ENCODE measurements at places on chromosomes 2 and 18.
A peak's percentile ranks its signal among the peaks of the same experiment; 100 is the strongest.

GRCh38 chr2:152037743-152038435 is 61.0 kb downstream of the CACNB4 start:
- no peak for DNase-seq

DNA sequence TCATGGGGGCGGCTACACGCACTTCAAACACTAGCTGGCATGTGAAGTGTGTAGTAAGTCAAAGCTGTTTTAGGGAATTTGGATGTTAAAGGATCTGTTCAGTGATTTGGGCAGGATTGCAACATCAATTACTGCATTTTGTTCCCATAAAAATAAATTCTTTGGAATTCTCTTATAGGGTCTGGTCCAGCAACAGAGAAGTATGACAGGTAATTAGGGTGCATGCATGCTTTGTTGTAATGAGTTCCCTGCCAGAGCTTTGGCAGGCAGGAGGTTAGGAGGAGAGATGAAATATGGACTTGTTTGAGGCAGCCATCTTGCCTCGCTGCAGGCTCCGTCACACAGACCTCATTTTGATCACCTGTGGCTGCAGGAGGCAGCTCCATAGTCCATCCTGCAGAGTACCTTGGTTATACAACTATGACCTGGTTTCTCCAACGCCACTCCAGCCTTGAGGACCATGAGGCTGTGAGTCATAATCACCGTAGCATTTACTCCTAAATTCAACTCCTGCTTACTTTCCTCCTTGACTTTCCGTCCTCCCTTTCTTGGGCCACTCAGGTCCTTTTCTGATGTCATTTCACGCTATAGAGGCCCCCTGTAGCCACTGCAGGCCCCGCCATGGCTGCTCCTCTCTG is 26.5 kb upstream of the EML4 start:
- DNase-seq: no peak

DNA sequence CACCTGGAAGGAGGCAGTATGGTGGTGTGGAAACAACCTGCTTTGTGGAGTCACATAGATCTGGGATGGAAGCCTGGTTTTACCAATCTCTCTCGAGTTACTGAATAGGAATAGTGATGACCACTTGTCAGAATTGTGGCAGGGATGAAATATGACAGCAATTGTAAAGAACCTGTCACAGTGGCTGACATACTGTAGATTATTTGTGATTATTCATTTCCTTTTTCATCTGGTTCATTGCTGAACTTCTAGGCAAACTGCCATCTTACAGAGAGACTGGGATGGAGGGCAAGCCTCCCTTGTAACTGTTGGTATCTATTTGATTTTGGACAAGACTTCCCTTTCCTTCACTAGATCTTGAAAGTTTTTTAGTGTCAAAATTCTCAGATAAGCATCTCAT is 42.0 kb downstream of the FMNL2 start:
- no peak for DNase-seq

DNA sequence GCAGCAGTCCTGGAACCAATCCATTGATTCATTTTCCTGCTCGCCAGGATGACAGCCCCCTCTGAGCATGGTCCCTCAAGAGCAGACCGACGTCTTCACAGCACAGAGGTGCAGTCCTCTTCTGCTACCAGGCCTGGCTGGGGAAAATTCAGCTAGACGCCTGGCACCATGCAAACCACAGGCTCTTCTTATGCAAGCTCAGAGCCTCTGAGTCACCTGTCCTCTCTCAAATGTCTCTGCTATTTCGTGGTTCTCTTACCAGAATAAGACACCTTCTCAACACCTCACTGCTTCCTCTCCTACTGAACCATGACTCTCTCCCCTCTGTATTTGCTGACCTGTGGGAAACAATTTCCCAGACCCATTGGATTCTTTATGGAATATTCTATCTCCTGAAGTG is 79.8 kb upstream of the CYRIA start:
- DNase-seq: no peak

- peak; percentile 9 for DNase-seq
Measured at GRCh38 chr2:26982102-26982742, 11.8 kb downstream of the MAPRE3 start.

- no peak for DNase-seq
Measured at GRCh38 chr2:220533485-220533884, 906.1 kb downstream of the SLC4A3 start.

GRCh38 chr18:46278481-46279465 is 174.6 kb downstream of the HAUS1 start:
- no peak for DNase-seq

DNA sequence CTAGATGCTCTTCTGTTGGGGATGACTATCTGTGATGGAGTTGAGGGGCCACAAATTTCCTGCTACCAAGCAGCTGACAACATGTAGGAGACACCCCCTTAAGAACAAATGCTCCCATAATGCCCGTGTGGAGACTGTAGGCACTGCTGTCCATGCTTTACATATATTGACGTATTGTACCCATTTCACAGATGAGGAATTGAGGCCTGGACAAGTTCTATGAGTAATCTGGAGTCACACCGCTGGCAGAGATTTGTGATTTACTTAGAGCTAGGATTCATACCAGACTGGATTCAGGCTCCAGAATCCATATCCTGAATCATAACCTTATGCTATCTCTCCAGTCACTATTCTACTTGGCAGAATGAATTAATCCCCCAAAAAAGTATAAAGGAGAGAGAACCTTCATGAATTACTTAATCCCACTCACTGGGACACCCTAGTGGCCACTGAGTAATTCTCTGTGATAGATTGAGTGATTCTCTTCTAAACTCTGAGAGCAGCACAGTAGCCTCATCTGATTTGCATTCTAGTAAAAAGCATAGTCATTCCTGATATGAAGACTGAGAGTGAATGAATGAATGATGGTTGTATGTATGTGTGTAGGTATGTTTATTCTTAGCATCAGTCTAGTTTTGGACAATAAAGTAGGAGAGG is 460.7 kb upstream of the MEIS1 start:
- no peak for DNase-seq

GRCh38 chr2:42877936-42878335 is 85.6 kb upstream of the HAAO start:
- no peak for DNase-seq

DNA sequence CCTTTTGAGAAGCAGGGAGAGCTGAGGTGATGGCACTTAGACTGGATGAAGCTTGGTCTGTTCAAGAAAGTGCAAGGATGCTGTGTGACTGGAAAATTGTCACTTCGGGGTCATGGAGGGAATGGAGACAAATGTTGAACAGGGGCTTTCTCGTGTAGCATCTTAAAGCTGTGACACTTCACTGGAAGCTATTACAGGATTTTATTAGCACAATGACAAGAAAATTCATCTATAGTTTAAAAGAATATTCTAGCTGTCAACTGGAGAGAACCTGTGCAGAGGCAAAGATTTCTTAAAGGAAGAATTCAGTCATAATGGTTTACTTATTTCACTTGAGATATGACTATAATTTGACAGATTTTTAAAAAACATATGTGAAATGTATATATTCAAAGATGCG is 963.9 kb upstream of the ZEB2 start:
- DNase-seq: no peak

DNA sequence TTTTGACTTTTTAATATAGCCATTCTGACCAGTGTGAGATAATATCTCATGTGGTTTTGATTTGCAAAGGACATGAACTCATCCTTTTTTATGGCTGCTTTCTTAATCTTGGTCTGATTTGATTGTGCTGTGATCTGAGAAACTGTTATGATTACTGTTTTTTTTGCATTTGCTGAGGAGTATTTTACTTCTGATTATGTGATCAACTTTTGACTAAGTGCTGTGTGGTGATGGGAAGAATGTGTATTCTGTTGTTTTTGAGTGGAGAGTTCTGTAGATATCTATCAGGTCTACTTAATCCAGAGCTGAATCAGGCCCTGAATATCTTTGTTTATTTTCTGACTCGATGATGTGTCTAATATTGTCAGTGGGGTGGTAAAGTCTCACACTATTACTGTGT is 16.8 kb downstream of the SP140L start:
- DNase-seq: no peak

GRCh38 chr18:48385596-48385995 is 23.6 kb downstream of the ZBTB7C start:
- DNase-seq: no peak

DNA sequence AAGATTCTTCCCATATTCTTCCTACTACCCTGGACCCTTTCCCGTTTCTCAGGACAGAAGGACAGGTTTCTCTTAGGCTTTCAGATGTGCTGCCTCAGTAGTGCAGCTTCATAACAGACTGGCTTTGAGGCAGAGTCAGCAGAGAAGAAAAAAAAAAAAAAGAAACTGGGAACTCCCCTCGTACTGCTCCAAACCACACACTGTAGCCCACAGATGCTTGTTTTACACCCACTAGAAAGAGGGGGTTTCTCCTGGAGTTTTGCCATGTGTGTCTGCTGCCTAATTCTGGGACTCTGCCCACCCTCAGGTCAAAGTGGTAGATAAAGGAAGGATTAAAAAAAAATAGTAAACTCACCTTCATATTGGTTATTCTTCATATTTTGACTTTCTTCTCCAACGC is 95.9 kb downstream of the NCOA1 start:
- DNase-seq: no peak

GRCh38 chr2:85914922-85915321 is 26.1 kb upstream of the ST3GAL5 start:
- no peak for DNase-seq

- no peak for DNase-seq
Measured at GRCh38 chr2:120204417-120204816, 18.8 kb downstream of the TMEM185B start.

DNA sequence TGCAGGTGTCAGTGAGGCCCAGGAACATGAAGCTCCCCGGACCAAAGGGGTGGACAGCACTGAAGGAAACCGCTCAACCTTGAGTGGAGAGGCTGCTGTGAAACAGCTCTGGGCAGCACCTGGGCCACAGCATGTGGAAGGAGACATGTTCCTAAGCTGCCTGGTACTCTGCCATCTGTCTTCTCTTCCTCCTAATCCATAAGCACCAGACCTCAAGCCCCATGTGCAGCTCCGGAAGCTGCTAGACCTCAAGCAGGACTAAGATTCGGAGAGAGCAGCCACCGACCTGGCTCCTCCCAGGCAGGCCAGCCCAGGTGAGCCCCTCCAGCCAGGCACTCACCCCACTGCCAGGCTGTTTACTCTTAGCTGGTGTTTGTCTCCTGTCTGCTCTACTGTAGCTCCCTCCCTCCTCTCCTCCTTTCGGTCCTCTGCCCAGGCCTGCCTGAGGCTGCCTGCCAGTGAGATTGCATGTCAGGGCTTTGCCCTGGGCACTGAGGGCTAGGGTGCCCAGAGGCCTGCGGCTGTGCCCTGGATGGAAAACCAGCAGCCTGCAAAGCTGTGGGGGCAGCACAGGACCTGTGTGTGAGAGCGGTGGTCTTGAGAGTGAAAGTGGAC is 53.7 kb downstream of the BCL11A start:
- no peak for DNase-seq

- DNase-seq: peak; percentile 39
Measured at GRCh38 chr2:64203858-64204632, 59.8 kb upstream of the PELI1 start.

GRCh38 chr2:203650860-203651613 is 55.4 kb upstream of the CD28 start:
- DNase-seq: no peak

DNA sequence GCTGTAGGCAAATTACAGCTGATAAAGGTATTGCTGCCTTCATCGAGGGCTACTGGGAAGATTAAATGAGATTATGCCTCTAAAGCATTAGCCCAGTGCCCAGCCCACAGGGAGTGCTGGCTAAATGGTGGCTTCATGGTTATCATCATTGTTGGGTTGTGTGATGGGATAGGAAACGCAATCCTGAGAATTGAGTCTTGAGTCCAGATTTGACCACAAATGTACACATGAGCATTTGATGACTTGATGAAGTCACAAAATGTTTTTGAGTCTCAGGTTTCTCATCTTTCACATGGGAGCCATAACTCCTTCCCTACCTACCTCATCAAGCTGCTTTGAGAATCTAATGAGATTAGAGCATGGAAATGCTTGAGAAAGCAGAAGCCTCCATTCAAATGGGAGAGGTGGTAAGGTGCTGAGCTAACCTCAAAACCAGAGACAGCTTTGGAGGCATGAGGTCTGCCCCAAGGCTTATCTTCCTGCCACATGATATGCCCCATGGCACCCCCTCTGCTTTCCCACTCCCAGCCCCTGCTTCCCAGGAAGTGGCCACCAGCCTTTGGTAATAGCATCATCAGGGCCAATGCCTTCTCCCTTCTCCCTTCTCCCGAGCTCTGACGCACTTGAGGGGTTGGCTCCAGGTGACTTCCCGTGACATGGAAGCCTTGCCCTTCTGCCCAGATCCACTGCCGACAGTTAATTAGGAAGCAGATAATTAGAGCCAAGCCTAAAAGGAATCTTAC is 149.4 kb upstream of the EPAS1 start:
- no peak for DNase-seq

- DNase-seq: no peak
Measured at GRCh38 chr2:171514908-171515582, 7.2 kb upstream of the CYBRD1 start.

DNA sequence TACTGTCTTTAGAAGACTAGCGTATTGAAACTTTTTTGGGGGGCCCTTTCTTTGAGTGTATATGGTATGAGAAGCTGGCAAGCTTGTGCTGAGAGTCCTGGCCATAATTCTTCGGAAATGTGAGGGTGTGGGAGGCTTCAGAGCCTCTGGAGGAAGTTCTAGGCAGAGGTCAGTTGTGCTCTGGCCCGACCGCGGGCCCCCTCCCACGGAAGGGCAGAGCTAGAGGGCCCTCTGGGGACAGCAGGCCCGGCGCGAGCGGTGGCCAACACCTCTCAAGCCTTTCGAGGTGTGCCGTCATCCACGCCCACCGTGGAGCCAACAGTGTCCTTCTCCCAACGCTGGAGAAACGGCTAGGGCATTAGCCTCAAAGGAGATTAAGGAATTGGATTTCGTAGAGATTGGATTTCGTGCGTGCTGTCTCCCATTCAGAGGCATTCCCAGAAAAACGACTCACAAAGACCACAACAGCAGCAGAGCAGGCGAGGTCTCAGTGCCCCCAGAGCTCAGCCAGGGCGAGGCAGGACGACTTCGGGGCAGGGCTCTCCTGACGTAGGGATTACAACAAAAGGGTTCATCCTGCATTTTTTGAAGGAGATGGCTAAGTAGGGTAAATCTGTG is 2.2 kb upstream of the MTCL1 start:
- DNase-seq: no peak

GRCh38 chr18:54222922-54223567 is 1.4 kb downstream of the MBD2 start:
- DNase-seq: peak; percentile 22

DNA sequence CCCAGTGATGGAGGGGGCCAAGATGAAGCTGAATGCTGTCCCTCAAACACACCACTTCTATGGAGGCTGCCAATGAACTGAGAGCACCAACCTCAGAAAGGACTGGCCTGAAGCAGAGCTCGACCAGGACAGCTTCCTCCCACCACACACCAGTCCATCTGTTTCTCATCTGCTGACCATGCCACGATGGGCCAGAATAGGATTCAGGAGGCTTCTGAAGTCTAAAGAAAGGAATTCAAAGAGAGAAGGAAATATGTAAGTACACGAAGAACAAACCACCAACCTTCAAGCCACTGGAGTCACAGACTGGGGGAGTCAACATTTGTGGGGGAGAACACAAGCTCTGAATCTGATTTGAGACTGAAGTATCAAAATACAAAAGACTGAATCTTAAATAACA is 157.6 kb upstream of the CCDC68 start:
- DNase-seq: no peak

Data from activated CD4-positive, alpha-beta T cell treated with anti-CD3 and anti-CD28 coated beads, Interleukin-2, amount 50 U/mL, for 48 hours (primary cell).